Naive thymus-derived CD4-positive, alpha-beta T cell (primary cell): ENCODE measurements at places on chromosomes 7 and 10.

DNA sequence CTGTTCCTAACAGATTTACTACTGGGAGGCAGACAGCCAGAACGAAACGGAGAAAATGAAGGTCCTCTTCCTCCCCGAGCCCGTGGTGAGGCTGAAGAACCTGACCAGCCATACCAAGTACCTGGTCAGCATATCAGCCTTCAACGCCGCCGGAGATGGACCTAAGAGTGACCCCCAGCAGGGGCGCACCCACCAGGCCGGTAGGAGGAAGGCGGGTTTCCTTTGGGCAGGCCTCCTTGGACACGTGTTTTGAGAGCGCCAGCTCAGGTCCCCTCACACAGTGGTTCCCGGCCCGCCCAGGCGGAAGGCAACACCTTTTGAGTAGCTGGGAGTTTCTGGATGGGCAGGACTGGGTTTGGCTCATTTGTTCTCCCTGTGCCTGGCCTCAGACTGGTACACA lies 474.0 kb upstream of the FOXK1 start:
- H3K4me1 ChIP-seq, result no peaks in the 10 kb centered on the region
- no peak for DNase-seq
- no peaks in the 10 kb centered on the region for H3K27me3 ChIP-seq
- no peak overlapping the region for H3K27ac ChIP-seq
- H3K36me3 ChIP-seq, result no peaks in the 10 kb centered on the region

DNA sequence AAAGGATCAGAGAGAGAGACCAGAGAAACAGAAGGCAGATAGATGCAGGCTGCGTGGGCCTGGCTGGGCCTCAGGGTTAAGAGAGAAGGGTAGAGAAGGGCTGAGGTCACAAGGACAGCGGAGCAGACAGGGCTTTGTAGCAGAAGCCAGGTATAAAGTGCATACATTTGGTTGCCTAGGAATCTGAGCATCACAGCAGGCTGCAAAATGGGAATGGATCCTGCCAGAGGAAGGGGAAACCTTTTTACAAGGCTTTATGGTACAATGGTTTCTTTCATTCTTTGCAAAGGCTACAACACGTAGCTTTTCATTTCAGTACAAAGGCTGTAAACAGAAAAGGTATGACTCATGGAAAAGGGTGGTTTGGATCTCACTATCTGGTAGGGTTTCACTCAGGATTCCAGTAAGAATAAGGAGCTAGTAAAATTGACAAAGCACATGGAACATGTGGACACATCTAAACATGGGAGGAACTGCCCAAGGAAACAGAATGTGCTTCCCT lies 275.1 kb downstream of the DOCK4 start:
- H3K36me3 ChIP-seq, result no peaks in the 10 kb centered on the region
- H3K4me1 ChIP-seq, result no peaks in the 10 kb centered on the region
- H3K4me3 ChIP-seq, result no peak overlapping the region
- DNase-seq, result no peak

- no peak overlapping the region for H3K27ac ChIP-seq
- no peaks in the 10 kb centered on the region for H3K36me3 ChIP-seq
- DNase-seq, result no peak
- H3K4me3 ChIP-seq, result no peak overlapping the region
Measured at GRCh38 chr7:5429253-5429856, 5.7 kb upstream of the TNRC18 start.

DNA sequence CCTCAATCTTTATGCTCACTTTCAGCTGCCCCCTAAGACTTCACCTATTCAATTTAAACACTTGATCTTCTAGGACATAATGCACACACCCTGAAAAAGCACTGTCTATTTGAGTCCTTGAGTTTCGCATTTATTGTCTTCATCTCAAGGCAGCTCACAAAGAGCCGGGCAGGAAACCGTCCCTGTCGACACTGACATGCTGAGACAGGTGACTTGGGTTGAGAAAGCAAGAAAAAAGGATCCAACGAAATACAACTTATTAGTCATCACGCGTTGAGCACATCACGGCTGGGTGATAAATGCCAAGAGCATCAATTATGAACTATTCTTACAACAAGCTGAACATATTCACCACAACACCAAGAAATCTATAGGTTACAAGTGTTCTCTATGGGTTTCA lies 91.1 kb downstream of the CALN1 start:
- H3K36me3 ChIP-seq, result no peaks in the 10 kb centered on the region
- no peaks in the 10 kb centered on the region for H3K27me3 ChIP-seq
- H3K27ac ChIP-seq, result no peak overlapping the region
- H3K4me3 ChIP-seq, result no peak overlapping the region
- DNase-seq, result no peak

DNA sequence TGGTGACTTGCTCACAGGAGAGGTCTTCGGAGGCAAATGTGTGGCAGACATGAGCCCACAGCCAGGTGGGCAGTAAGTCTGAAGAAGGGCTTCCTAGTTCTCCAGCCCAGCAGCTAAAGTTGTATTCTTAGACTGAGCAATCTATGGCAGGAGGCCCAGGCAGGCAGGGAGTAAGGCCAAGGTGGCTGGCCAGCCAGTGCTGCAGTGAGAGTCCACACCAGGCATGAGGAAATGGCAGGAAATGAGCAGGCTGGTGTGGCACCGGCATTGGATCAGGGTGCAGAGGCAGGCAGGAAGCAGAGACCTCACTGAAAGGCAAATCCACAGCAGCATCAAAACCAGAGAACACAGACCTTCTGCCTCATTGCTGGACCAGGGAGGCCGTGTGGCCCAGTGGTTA lies 84.6 kb upstream of the PDE1C start:
- H3K36me3 ChIP-seq, result no peaks in the 10 kb centered on the region
- no peaks in the 10 kb centered on the region for H3K27me3 ChIP-seq
- H3K4me1 ChIP-seq, result no peaks in the 10 kb centered on the region
- DNase-seq, result no peak
- no peak overlapping the region for H3K27ac ChIP-seq

GRCh38 chr7:27113991-27114769 lies 11.7 kb upstream of the HOXA2 start:
- no peaks in the 10 kb centered on the region for H3K27me3 ChIP-seq
- no peak for DNase-seq

DNA sequence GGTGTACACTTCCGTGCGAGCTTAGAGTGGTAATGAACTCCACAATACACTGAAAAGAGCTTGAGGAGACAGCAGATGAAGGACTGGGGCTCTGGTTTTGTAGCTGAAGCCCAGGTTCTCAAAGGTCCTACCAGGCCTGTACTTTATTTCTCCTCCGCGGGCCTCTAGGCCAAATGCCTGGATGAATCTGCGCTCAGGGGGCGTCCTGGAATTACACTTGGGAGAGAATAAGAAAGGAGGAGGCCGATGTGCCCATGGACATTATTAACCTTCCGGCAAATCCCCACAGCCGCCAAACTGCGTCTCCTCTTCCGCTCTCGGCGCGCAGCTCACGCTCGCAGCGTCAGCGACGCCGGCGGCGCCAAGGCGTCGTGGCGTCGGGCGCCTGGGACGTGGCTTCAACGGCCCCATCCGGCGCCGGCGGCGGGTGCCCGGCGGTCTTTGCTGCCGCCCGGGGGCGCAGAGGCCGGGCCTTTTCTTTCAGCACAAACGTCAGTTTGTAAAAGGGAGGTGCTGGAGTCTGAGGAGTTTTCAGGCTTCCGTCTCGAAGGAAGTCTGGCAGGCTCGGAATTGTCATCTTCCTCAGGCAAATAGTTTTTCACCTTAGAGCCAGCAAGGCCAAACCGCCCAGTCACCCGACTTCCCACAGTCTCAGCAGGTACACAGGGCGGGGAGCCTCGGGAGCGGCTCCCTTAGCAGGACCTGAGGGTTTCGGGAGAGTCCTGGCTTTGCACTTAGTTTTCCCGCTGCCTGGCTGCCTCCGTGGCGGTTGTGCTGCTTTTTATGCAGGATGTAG lies at the start of gene CCDC7:
Gene CCDC7, plus strand, starts transcription at position 401 of the 796 bp plus-strand sequence. CDS start 5,503 bp downstream, outside the sequence.
- H3K4me1 ChIP-seq, result peaks cover 8% of the 10 kb centered on the region
- peaks cover 5% of the 10 kb centered on the region for H3K36me3 ChIP-seq
- H3K4me3 ChIP-seq, result peak within 1 kb of the TSS; percentile 79
- H3K27ac ChIP-seq, result peak within 1 kb of the TSS; percentile 95
- H3K27me3 ChIP-seq, result no peaks in the 10 kb centered on the region

GRCh38 chr7:29825775-29826529 lies 19.6 kb downstream of the WIPF3 start:
- H3K36me3 ChIP-seq, result no peaks in the 10 kb centered on the region
- no peak overlapping the region for H3K27ac ChIP-seq
- H3K27me3 ChIP-seq, result no peaks in the 10 kb centered on the region
- no peaks in the 10 kb centered on the region for H3K4me1 ChIP-seq

- H3K36me3 ChIP-seq, result no peaks in the 10 kb centered on the region
- peaks cover 5% of the 10 kb centered on the region for H3K4me1 ChIP-seq
- peak overlapping the region; percentile 80 for H3K4me3 ChIP-seq
- H3K27ac ChIP-seq, result peak overlapping the region; percentile 81
- DNase-seq, result no peak
- no peaks in the 10 kb centered on the region for H3K27me3 ChIP-seq
Measured at GRCh38 chr10:97687785-97688781, 1.0 kb upstream of the AVPI1 start.

GRCh38 chr10:125003901-125004467 lies 62.1 kb downstream of the ZRANB1 start:
- H3K4me3 ChIP-seq, result no peak overlapping the region
- no peaks in the 10 kb centered on the region for H3K27me3 ChIP-seq
- H3K27ac ChIP-seq, result no peak overlapping the region
- no peaks in the 10 kb centered on the region for H3K4me1 ChIP-seq

GRCh38 chr7:112515989-112516388 lies 35.2 kb downstream of the LSMEM1 start:
- no peaks in the 10 kb centered on the region for H3K27me3 ChIP-seq
- no peak overlapping the region for H3K4me3 ChIP-seq
- no peak for DNase-seq
- H3K27ac ChIP-seq, result no peak overlapping the region
- H3K36me3 ChIP-seq, result no peaks in the 10 kb centered on the region
- no peaks in the 10 kb centered on the region for H3K4me1 ChIP-seq

- H3K4me3 ChIP-seq, result no peak overlapping the region
- no peaks in the 10 kb centered on the region for H3K36me3 ChIP-seq
- no peaks in the 10 kb centered on the region for H3K4me1 ChIP-seq
Measured at GRCh38 chr10:13734151-13734550, 147.4 kb downstream of the PRPF18 start.

DNA sequence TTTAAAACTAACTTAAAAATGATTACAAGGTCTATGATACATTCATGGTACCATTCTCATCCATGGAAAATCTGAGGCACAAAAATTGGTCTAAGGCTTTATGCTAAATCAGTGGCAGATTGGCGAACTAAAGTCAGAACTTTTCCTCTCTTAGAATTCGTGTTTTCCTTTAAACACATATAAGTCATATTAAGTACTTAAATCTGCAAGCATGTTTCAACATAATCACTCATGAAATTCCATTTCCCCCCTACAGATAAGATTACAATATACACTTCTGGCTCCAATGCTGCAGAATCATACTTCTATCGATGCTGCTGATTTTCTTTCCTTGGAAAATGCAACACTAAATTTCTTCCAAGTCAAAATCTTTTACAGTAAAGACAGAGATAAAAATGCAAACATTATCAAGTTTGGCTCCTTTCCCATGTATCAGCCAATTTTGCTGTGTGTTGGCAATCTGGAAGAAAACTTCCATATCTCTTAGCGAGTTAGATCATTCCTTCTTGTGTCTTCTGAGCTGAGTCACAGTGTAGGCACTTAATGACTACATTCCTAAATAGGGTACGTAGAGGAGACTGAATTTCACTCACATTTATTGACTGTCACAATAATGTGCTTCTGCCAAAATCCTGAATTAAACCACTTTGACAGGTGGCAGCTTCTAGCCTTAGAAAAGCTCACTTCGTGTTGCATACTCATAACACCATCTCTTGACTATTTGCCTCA lies 76.4 kb upstream of the LRRC17 start:
- no peaks in the 10 kb centered on the region for H3K27me3 ChIP-seq
- H3K27ac ChIP-seq, result no peak overlapping the region
- no peaks in the 10 kb centered on the region for H3K36me3 ChIP-seq
- no peaks in the 10 kb centered on the region for H3K4me1 ChIP-seq

DNA sequence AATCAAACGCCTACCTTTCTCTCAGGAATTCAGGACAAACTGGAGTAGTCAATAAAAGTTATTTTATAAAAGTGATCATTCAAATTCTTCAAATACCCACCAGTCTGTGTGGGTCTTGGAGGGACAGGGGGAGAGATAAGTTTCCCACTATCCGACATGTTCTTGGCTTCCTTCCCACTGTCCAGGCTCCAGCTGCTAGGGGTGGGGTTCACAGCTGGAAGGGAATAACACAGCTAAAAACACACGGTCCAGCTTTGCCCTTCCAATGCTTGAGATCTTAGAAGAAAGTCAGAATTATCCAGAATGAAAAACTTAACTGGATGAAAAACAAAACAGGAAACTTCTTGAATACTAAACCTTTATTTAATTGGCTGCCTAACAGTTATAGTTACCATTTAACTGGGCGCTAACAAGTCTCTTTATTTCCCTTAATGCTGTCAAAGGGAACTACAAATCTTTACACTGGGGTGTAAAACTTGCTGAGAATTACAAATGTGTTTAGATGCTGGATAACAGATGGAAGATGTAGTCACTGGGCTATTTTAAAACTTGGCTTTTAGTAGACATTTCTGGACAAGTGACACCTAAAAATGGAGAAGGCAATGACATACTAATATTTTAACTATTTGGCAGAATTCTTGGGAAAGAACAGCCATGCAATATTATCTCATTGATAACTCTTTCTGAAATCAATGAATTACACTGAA lies 172.8 kb upstream of the IMMP2L start:
- H3K27ac ChIP-seq, result no peak overlapping the region
- H3K4me1 ChIP-seq, result no peaks in the 10 kb centered on the region
- no peak overlapping the region for H3K4me3 ChIP-seq

GRCh38 chr7:157475601-157476000 lies 138.8 kb downstream of the DNAJB6 start:
- no peaks in the 10 kb centered on the region for H3K27me3 ChIP-seq
- DNase-seq, result no peak
- H3K4me1 ChIP-seq, result peaks cover 44% of the 10 kb centered on the region
- H3K4me3 ChIP-seq, result no peak overlapping the region

DNA sequence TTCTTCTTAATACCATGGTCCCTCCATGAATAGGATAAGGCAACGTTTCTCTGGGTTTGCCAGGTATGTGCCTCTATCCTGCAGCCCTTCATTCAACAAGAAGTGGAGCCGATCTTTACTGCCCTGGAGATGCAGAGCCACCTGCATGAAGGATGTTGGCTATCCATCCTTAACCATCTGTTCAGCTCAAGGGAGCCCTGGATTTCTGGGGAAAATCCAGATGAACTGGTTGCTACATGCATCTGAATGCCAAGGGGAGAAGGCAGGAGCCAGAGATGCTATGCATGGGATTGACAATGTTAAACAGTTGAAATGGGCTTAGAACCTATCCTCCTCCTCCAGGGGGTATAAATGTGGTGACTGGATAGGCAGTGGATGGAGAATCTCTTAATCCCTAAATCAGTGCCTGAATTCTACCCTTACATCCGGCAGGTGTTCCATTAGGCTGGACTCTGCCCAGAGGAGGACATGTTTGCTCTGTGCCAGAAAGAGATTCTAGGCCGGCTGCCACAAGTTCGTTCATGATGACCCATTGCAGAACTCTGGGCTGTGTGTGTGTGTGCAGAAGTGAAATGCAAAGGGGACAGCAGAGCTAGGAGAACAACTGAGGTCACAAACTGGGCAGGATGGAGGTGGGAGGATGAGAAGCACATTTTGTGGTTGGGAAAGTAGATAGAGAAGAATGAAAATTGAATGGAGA lies 15.6 kb downstream of the CPED1 start:
- no peak overlapping the region for H3K27ac ChIP-seq
- no peaks in the 10 kb centered on the region for H3K27me3 ChIP-seq
- no peaks in the 10 kb centered on the region for H3K36me3 ChIP-seq
- no peak for DNase-seq

- H3K27me3 ChIP-seq, result no peaks in the 10 kb centered on the region
- H3K36me3 ChIP-seq, result no peaks in the 10 kb centered on the region
- H3K4me1 ChIP-seq, result no peaks in the 10 kb centered on the region
- DNase-seq, result no peak
- no peak overlapping the region for H3K27ac ChIP-seq
- H3K4me3 ChIP-seq, result no peak overlapping the region
Measured at GRCh38 chr7:50818324-50818723, 35.6 kb upstream of the GRB10 start.
